ENCODE measurements at places on chromosomes 6 and 20.

DNA sequence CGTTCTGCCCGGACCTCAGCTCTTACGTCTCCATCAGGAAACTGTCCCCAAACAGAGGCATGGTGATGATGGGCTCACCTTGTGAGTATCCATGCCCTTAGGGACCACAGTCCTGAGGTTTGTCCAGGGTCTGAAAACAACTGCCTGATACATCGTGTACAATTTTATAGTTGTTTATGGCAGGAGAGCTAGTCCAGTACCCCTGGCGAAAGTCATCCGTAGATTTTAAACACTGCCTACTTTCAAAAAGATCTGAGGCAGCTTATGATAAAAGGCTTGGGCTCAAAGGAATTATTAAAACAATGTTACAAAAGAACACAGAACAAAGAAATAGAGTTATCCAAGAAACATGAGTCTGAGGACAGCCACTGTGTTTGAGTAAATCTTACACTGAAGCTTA, 14.0 kb downstream of the NTSR1 start:
- DNase-seq: no peak

GRCh38 chr6:150070236-150070818, 1.4 kb upstream of the ULBP3 start:
- DNase-seq: no peak

DNA sequence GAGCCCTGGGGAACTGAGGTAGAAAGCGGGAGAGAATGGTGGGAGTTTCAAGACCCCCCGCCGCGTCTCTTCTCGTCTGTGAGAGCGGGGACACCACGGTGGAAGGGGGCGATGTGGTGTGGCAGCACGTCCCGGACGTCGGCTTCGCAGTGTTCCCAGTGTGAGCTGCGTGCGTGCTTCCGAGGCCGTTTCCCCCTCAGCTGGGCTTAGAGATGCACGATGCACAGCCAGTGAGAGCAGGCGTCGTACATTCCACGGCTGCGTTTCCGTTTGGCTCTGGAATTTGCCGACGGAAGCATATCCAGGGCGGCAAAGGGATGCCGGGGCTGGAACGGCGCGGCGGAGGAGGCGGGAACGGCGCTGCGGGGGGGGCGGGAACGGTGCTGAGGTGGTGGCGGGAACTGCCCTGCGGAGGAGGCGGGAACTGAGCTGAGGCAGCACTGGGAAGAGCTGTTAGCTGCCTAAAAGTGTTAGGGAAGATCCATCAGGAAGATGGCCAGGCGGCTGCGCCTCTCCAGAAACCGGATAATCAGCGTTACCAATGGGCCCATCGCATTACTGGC, 37.7 kb downstream of the KIF25 start:
- DNase-seq: peak; percentile 90

DNA sequence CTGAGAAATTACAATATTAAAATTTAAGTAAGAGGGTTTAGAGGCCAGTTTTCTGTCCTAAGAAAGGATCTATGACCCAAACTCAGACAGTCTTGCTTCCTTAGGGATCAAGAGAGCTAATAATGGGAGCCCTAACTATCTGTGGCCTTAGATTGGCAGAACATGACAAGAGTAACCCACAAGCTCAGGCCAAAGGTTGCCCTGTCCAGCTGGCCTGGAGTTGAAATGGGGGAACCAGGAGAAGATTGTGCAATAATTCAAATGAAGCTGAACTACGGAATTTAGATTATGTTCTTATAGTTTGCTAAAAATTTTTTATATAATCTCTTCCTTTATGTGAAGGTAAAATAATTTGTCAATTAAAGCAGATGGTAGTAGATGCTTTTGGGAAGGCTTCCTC, 26.4 kb downstream of the LAMA4 start:
- no peak for DNase-seq

DNA sequence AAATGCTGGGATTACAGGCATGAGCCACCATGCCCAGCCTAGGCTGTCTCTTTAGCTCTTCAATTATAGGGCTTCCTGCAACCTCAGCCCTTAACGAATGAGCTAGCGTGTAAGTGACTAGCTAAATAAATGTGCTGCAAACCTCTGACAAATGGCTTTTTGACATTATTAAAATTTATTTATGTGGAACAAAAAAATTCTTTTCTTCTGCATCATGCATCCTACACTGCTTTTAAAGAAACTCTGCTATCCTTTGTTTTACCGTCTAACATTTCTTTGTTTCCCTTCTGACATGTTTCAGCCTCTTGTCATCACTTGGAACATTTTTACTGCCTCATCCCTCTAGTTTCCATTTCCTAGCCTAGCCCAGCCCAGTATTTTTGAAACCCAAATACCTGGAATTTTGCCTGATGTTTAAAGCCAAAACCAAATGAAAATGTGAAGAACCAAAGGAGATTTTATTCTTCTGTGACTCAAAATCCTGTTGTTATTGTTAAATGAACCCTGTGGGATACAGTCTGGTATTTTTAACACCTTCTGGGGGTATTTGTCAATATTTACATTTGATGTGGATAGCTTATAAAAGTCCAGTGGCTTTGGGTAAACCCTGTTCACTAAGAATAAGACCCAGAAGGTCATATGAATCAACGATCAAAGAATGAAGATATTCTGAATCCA, 9.5 kb downstream of the NT5E start:
- DNase-seq: no peak

DNA sequence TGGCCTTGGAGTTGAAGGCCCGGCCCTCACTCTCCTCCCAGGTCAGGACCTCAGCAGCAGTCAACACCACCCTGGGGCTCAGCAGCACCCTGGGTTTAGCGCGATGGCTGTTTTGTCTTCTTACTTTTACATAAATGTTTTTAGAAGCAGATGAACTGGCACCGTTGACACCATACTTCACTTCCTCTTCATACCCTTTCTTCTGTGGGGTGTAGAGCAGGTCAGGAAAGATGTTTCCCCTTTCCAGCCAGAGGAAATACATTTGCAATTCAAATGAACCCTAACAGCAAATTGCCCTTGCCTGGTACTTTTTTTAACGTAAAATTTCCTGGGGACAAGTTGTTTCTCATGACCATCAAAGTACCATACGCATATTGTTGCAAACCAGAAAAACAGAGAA, 54.7 kb upstream of the SNX9 start:
- no peak for DNase-seq

DNA sequence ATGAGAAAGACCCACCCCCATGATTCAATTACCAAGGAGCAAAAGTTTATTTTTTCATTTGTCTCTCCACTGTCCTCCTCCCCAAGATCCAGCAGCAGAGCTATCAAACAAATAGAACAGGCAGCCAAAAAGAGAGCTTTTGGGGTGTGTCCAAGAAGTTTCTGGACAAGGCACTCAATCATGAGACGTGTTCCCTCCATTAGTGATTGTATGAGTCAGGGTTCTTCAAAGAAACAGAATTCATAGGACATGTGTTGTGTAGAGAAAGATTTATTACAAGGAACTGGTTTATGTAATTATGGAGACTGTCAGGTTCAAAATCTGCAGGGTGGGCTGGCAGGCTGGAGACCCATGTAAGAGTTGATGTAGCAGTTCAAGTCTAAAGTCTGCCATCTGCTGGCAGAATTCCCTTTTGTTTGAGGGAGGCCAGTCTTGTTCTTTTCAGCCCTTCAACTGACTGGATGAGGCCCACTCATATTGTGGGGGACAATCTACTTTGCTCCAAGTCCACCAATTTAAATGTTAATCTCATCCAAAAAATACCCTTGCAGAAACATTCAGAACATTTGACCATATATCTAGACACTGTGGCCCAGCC, 248.1 kb upstream of the OPRM1 start:
- DNase-seq: no peak

- DNase-seq: no peak
Measured at GRCh38 chr6:149988550-149989346, 25.0 kb downstream of the ULBP1 start.

- no peak for DNase-seq
Measured at GRCh38 chr6:133512410-133513016, 271.4 kb downstream of the EYA4 start.

- DNase-seq: no peak
Measured at GRCh38 chr20:19765913-19766312, 7.9 kb downstream of the RIN2 start.

GRCh38 chr6:42025845-42026243, 24.5 kb upstream of the TAF8 start:
- DNase-seq: no peak

GRCh38 chr6:41901882-41902519, 6.8 kb upstream of the USP49 start:
- no peak for DNase-seq

GRCh38 chr6:44464527-44465310, 77.2 kb downstream of the CDC5L start:
- no peak for DNase-seq

DNA sequence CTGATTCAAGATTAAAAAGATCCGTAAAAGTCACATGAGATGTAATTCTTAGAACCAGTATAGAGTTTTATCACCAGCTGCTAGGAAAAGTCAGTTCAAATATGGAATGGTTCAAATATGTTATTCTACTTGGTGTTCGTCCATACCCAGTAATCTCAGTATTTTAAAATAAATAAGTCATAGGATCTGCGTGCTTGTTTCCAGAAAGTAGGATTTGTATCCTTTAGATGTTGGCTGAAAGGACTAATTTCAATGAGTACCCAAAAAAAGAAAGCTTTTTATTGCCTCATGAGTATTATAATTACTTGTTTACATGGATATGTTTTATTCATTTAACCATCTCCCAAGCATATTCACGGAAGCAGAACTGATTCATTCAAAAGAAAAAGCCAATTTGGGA, 12.2 kb downstream of the TPD52L1 start:
- no peak for DNase-seq

DNA sequence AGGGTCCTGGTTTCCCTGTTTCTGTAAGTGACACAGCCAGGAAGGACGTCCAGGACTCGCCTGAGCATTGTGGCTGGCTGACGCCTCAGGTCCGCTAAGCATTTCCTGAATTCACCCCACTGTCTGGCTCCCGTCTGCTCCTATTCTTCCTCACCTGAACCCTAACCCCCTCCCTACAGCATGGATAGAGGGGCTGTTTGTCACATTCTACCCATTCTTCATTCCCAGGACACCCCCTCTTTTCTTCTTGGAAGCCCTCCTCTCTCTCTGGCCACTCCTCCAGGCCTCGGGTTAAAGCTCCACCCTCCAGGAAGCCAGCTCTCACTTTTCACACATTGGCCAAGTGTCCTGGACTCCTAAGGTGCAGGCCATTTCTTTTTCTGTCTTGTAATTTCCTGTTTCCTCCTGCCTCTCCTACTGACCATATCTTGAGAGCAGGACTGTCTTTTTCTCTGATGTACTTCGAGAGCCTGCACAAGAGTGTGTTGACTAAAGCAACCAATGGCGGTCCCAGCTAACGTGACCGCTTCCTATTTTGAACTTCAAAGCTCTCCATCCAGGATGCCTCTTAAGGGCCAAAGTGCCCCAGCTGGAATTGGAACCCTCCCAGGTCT, 24.2 kb upstream of the MYMX start:
- no peak for DNase-seq

DNA sequence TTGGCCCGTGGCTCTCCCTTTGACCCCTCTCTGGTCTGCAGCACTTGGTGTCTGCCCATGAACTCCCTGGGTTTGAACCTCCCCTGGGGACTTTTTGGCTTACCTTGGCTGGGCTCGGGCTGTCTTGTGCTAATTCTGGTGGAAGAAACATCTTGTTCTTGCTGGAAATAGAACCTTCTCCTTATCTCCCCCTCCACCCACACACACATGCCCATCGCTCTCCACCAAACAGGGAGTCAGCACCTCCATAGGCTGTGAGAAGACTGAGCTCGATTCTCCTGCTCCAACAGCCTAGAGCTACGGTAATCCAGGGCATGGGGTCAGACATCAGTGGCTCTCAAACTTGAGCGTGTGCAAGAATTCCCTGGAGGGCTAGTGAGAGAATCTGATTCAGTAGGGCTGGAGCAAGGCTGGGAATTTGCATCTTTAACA, 114.4 kb upstream of the SLC22A23 start:
- DNase-seq: no peak

GRCh38 chr6:167400482-167401138, 75.7 kb downstream of the TTLL2 start:
- no peak for DNase-seq

- peak; percentile 71 for DNase-seq
Measured at GRCh38 chr6:1593958-1594314, 15.8 kb upstream of the FOXC1 start.

GRCh38 chr6:36642913-36643817, 35.3 kb upstream of the CDKN1A start:
- DNase-seq: peak; percentile 92

- no peak for DNase-seq
Measured at GRCh38 chr6:152250127-152250526, 387.0 kb downstream of the SYNE1 start.

GRCh38 chr6:84453499-84453898, 226.1 kb upstream of the CEP162 start:
- DNase-seq: no peak

GRCh38 chr6:108589244-108589791, 28.6 kb downstream of the FOXO3 start:
- DNase-seq: no peak

DNA sequence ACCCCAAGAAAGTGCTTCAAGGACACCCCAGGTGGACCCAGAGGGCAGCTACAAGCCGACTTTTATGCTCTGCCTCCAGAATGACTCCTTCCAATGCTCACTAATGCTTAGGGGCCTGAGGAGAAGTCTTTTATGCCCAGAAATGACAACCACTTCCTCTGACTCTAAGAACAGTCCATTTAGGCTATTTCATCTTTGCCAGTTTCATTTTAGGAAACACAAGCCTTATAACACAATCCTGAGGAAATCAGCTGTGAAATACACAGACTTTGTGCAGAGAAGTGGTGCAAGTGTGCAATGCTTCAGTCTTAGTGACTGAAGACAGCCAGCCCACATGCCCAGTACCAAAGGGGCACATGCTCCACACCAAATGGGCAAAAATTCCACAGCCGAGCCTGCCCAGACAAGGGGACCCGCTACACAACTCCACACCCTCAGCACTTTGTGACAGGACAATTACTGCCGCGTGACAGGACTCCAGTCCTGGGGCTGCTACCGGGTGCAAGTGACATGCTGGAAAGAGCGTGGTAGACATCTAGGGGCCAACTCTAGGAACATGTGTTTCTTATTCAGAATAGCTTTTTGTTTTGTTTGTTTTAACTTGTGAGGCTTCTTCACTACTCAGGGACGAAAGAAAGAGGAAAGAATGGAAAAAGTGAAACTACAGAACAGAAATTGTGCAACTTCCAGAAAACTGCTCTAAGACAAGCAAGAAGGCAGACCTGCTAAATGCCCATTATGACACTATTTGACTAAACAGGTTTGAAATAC, 28.2 kb upstream of the PLAGL1 start:
- no peak for DNase-seq

- DNase-seq: no peak
Measured at GRCh38 chr6:113989675-113990074, 18.7 kb upstream of the HDAC2 start.

DNA sequence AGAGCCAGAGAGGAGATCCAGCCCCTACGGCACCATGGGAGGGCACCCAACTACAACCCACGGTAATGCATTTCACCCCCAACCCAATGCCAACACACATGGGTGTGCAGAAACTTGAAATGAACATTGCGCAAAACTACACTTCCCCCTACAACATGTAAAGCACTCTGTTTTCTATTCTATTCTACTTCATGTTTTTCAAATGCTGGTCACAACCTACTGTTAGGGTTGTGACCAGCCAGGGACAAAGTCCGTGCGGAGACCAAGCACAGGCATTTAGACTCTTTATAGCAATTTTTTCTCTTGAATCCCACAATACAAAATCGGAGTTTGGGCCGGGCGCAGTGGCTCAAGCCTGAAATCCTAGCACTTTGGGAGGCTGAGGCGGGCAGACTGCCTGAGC, 90.6 kb downstream of the MRPL14 start:
- DNase-seq: peak; percentile 85

- no peak for DNase-seq
Measured at GRCh38 chr6:47264775-47265184, 44.9 kb downstream of the TNFRSF21 start.

Measured in mesenteric fat pad (tissue), 1 donor.